ENCODE measurements at places on chromosomes 7 and 10.
A peak's percentile ranks its signal among the peaks of the same experiment; 100 is the strongest.

DNA sequence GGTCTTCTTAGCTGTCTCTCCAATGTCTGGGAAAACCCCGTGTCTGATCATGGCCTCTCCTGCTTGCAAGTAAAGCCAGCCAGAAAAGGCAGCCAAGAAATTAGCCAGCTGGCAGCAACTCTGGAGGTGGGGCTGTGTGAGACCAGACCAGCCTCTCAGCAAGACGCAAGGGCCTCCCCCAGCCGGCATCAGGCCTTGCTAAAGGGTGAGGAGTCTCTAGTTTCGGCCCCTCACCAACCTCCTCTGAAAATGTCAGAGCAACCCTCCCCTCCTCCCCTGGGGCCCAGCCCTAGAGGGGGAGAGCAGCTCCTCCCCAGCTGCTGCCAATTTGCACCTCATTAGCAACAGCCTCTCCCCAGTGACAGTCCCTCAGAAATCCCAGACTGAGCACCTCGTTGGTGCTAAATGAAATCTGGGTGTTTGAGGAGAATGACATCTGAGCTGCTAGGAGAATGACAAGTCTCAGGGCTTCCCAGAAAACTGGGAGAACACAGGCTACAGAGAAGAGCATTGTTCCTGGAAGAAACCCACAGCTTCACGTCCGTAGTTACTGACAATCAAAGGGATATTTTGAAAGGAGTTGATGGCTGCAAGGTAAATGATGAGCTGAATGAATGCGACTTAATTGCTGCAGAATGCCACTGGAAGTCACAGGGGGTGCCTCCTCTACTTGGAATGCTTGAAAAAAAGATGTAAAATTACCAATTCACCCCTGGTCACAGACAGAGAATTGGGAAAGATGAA, 25.9 kb downstream of the DGKI start:
- DNase-seq: no peak

GRCh38 chr10:98924526-98924925, 311.1 kb downstream of the HPSE2 start:
- no peak for DNase-seq

DNA sequence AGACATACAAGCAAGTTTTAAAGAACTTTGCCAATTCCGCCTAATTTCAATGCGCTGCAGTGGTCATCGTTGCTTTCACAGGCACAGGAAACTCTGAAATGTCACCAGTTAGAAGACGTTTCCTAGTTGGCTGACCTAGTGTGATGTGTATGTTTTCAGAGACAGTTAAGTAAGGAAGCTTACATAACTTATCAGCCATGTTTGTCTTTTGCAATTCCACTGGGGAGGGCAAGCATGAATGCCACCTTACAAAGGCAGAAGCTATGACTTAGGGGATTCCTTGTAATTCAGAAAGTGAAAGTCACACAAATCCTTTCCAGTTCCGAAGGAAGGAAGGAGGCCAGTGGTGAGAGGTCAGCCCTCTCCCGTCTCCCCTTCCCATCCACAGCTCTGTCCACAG, 15.0 kb upstream of the NPS start:
- no peak for DNase-seq

GRCh38 chr7:95055295-95055694, 147.9 kb downstream of the PPP1R9A start:
- no peak for DNase-seq

DNA sequence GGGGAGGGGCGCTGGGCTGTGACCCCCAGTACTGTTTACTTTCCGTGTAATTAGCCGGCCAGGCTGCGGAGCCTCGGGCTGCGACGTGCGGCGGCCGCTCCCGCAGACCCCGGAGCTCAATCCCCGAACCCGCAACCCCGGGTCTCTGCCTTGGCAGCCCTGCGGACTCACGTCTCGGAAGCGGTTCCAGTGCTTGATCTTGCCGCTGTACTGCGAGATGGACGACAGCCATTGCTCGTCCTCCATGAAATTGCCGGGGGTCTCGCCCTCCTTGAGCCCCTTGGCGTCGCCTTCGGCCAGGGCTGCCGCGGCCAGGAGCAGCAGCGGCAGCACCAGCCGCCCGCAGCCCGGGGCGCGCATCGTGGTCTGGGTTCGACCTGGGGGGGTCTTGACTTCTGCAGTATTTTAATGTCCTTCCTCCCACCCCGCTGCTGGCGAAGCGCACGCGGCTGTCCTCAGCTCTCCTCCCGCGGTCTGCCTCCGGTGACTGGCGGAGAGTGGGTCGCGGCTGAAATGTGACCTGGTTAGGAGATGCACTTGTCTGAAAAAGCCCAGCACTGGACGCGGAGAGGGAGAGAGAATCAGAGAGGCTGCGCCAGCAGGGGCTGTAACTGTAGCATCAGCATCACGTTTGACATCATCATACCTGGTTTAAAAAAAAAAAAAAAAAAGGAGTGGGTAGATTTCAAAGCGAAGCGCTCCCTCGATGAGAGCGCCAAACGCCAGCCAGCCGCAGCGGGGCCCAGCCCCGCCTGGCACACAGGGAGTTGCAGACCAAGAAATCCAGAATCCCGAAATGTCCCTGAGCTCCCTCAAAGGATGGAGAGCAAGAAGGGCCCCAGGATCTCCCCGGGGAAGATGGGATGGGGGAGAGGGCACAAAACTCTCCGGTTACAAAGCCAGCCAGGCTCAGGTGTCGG, at the start of gene SPOCK2:
Gene SPOCK2 (minus strand): TSS at position 583 of the 920 bp plus-strand sequence. CDS start 223 bp downstream, at position 360.
- peak; percentile 48 for DNase-seq

DNA sequence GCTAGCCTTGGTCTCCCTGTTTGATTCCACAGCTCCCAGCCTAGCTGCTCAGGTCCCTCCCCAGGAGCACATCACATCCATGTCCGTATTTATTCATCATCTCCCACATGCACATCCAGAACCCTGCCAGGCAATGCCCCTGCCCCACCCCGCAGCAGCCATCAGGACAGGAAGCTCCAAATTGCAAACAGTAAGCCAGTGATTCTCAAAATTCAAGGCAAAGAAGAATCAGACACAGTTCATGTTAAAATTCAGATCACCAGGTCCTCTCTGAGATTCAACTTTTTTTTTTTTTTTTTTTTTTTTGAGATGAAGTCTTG, 17.7 kb downstream of the LRRC20 start:
- no peak for DNase-seq

- peak; percentile 55 for DNase-seq
Observed at GRCh38 chr10:22615819-22616499, 98.4 kb downstream of the PIP4K2A start.

- DNase-seq: no peak
Observed at GRCh38 chr10:24605141-24605540, 118.5 kb downstream of the ARHGAP21 start.

GRCh38 chr10:20984662-20985061, 87.6 kb upstream of the NEBL start:
- no peak for DNase-seq

DNA sequence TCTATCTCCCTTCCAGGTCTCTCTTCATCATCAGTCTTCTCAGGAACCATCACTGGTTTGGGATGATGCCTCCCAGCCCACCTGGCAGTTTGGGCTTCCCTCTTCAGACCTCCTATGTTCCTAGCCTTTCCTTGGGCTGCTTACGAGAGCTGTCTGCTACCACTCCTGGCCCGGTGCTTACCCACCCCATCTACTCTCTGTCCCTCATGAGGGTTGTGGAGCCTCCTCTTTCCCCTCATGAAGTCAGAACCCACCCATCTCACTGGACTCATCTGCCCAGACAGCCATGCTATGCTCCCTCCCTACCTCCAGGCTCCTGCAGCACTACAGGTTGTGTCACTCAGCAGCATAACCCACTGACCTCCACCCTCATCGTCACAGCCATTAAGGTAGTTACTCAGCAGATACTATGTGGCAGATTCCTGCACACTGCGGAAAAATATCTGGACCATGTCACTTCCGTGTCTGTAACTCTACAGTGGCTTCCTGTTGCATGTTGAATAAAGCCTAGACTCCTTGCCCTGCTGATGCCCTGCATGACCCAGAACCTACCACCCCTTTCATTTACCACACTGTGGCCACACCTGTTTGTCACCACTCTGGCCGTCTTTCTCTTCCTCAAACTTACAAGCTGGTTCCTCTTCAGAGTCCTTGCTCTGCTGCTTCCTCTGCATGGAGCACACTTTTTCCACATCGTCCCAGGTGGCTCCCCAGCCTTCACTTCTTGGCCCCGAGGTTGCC, 2.0 kb downstream of the DBNL start:
- DNase-seq: no peak

DNA sequence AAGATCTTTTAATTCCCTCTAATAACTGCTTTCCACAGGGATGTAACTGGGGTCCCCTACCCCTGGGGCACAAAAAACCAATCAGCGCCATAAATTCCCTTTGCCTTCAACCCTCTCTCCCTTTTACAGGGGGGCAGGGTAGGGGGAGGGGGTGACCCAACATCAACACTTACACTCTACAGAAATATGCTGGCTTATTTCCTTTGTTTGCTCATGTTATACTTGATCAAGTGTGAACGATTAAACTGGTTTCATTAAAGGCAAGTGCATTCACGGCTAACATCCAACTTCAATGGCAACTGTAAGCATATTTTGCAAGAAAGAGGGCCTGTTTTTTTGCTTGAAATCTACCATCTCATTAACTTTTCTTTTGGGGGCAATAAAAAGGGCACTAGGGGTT, 2.9 kb downstream of the CTBP2 start:
- no peak for DNase-seq

GRCh38 chr7:73988197-73988596, 39.8 kb upstream of the ELN start:
- no peak for DNase-seq

DNA sequence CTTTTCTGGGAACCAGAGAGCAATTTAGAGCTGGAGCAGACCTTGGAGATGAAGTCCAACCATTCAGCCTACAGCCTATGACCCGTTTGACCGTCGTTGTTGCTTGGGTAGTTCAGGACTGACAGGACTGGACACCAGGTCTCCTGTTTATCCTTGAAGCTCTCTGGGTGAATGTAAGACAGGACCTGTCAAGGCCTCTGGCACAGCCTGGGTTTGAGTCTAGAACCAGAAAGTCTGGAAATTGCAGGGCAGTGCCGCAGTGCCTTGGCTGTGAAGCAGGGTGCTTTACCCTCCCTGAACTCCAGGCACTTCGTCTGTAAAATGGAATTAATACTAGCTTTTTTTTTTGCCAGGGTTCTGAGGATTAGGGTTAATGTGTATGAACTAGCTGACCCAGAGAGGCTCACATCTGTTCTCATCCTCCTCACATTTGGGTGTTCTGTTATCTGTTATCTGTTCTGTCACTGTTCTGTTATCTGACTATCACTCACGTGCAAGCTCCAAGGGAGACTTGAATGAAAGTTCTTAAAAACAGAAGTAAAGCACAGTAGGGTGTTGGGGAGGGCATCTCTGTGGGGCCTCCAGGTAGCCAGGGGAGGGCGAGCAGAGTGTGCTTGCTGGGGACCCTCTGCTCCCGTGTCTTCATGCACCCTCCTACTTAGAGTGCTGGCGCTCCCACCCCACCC, 9.9 kb downstream of the BLVRA start:
- DNase-seq: no peak

GRCh38 chr10:118106426-118106825, 59.7 kb upstream of the RAB11FIP2 start:
- peak; percentile 15 for DNase-seq

GRCh38 chr10:71247414-71247705, 35.0 kb downstream of the UNC5B start:
- DNase-seq: no peak

- DNase-seq: peak; percentile 44
Observed at GRCh38 chr10:46229144-46229563, 57.6 kb upstream of the ANTXRL start.

GRCh38 chr7:42831718-42832522, 80.0 kb downstream of the C7orf25 start:
- DNase-seq: no peak

DNA sequence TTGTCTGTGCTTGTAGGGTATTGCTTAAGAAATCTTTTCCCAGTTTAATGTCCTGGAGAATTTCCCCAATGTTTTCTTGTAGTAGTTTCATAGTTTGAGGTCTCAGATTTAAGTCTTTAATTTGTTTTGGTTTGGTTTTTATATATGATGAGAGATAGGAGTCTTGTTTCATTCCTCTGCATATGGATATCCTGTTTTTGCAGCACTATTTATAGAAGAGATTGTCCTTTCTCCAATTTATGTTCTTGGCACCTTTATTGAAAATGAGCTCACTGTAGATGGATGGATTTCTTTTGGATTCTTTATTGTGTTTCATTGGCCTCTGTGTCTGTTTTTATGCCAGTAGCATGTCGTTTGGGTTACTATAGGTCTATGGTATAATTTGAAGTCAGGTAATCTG, 20.2 kb downstream of the ADIRF start:
- DNase-seq: no peak

GRCh38 chr7:7228967-7229366, 46.6 kb downstream of the C1GALT1 start:
- DNase-seq: no peak

DNA sequence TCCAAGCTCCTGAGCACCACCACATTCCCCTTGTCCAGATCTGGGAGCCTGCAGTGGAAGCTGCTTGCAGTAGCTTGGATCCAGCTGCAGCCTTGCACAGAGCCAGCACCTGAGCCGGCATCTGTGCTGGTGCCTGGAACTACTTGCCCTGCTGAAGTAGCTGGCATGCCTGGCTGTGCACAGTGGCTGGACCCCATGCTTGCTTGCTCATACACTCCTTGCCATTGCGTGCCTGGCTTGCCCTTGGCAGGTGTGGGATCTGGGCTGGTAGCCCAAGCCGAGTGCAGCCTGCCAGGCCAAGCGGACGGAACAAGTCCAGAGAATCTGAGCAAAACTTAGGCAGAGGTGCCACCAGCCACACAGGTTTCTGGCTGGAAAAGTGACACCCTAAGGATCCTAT, 759.9 kb downstream of the IPMK start:
- DNase-seq: no peak

DNA sequence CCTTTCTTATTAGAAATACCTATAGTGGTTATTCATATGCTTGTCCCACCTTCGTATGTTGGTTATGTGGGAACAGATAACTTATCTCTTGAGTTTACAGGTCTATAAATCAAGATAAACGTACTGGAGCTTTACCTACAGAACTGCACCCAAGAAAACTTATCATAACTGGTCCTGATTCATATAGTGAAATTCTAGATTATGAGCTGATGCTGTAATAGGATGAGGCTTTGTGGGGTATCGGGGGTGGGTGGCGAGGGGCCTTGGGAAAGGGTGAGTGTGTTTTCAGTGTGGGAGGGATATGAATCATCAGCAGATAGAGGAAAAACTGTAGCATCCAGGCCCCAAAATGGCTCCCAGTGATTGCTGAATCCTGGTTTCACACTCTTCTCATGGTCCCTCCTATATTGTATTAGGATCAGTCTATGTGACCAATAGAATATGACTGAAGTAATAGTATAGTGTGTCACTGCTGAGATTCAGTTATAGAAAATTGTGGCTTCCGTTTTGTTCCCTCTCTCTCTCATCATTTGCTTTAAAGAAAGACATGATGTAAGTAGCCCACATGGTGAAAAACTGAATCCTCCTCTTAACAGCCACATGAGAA, 706.8 kb upstream of the LRRTM3 start:
- DNase-seq: no peak

GRCh38 chr10:21518149-21518640, 7.3 kb downstream of the SKIDA1 start:
- peak; percentile 24 for DNase-seq

- DNase-seq: no peak
Observed at GRCh38 chr7:81175275-81175940, 256.6 kb upstream of the SEMA3C start.

Measured in HuH-7 (cell line).